A172 (cell line): ENCODE measurements at places on chromosomes 11 and 22. TPM values are rescaled to one million over a fixed set of nuclear protein-coding genes. Genes with fewer than 3 reads are reported as not detected.
A peak's percentile ranks its signal among the peaks of the same experiment; 100 is the strongest.

GRCh38 chr22:19525116-19525660, 978 bp upstream of the CLDN5 start:
- DNase-seq = no peak

DNA sequence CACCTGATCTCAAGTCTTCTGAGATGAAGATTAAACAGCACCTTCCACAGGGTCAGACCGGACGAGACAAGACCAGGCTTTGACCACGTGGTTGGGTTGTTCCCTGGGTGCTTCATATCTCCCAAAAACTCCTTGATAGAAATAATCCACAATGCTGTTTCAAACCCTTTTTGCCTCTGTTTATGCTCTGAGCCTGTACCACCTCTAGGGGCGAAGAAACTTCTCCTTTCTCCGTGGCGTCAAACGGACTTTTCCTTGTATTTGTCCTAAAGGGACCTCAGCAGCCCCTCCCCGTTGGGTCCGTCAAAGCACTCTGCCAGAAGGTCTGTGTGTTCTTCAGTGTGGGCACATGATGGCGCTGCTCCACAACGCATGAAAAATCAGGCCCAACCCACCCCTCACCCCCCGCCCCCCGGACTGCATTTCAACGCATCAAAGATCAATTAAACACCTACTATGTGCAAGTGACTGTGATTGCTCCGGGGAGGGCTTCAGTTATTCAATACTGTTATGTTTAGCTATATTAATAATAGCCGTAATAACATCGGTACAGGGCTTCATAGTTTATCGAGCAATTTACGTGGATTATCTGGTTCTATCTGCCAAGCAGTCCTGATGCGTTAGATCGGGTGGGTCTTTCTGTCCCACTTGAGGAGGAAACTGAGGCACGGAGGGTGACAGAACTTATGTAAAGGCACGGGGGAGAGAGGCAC, 17.3 kb upstream of the EIF3D start:
- DNase-seq = peak; percentile 57

DNA sequence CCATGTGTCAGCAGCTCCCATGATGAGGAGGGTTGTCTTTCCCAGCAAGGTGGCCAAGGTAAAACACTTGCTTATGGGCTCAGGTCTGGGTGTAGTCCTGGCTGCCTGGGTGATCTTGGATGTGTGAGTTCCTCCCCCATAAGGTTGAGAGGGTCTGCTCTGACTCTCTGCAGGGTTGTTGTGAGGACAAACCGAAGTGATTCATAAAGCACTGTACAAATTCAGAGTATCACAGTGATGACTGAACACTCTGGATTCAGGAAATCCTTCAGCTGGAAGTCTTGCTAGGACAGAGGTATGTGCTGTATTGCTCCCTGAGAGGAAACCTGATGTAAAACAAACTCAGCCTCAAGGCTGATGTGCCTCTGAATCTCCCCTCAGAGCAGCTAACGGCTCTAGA, 220.9 kb upstream of the PITPNB start:
- DNase-seq = peak; percentile 4

GRCh38 chr22:22810018-22810427, 77.6 kb upstream of the IGLL5 start:
- no peak for DNase-seq

DNA sequence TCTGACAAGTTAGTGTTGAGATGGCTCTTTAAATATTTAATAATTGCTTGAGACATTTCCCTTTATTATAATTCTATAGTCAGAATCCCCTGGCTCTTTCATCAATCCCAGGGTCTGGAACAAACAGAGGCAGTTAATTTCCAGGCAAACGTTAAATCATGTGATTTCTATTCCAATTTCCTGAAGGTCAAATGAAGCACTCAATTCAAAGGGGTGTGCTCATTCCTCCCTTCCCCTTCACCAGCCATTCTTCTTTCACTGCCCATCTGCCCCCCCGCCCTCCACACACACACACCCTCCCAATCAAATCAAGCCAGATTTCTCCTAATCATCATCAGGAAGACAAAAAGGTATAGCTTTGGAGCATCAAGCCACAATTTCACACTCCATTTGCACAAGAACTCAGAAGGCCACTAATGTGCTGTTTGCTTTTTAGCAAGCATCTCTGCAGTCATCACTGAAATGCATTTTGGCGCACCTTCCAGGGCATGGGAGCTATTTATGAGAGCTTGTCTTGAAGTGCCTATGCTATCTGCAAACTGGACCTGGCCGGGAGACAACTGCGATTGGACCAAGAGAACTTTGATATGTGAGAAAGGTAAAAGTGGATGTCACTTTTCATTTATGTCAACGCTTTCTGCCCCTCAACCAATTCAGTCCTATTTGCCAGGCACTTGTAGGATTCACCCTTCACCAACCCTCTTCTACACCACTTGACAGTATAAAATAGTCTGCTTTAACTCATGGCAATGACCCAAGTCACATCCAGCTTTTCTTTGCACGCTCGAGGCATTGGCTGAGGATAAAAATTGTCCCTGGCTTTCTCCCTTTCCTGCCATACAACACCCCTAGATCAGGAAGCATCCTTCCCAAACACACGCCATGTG, 315.1 kb upstream of the API5 start:
- no peak for DNase-seq

Gene CD3G
- total RNA-seq = not detected in 2 replicates
